Central memory CD4-positive, alpha-beta T cell (primary cell): ENCODE measurements at places on chromosomes 7 and 10.

GRCh38 chr10:70671619-70672164 lies 614 bp upstream of the ADAMTS14 start:
- DNase-seq, result no peak

DNA sequence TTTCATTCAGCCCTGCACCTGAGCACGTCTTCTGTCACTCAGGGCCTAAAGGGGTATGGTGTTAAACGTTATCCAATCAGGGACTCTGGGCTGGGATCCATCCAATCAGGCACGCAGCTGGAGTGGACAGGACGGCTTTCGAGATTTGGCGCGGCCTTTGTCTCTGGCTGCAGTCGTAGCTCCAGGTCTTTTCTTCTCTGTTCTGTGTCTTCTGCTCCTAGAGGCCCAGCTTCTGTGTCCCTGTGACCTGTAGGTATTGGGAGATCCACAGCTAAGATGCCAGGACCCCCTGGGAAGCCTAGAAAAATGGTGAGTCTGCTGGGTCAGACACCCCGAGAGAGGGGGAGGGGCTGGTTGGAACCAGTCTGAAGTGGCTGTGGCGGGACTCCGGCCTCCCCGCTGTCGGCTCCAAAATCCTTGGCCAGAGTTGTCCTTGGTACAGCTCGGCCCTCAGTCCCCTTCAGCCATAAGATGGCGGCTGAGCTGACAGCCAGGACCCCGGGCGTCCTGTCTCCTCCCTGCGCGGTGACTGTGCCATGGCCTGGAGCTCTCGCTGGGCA lies 11.7 kb upstream of the ZNF680 start:
- DNase-seq, result no peak

DNA sequence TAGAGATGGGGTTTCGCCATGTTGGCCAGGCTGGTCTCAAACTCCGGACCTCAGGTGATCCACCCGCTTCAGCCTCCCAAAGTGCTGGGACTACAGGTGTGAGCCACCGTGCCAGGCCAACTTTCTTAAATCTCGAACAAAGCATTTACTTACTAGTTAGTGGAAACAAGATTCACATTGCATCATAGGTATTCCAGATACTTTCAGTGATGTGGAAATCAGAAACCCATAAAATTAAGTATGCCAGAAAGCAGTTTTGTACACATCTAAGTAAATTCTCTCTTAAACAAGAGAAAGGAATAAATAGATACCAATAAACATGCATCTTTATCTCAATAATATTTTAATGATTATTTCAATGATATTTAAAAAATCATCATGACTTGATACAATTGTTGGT lies 75.5 kb downstream of the DGKI start:
- no peak for DNase-seq

GRCh38 chr10:44326474-44327030 lies 58.3 kb downstream of the CXCL12 start:
- no peak for DNase-seq

GRCh38 chr10:5613481-5614154 lies 52.8 kb downstream of the ASB13 start:
- no peak for DNase-seq

GRCh38 chr7:114574384-114574783 lies 159.8 kb downstream of the FOXP2 start:
- DNase-seq, result no peak

DNA sequence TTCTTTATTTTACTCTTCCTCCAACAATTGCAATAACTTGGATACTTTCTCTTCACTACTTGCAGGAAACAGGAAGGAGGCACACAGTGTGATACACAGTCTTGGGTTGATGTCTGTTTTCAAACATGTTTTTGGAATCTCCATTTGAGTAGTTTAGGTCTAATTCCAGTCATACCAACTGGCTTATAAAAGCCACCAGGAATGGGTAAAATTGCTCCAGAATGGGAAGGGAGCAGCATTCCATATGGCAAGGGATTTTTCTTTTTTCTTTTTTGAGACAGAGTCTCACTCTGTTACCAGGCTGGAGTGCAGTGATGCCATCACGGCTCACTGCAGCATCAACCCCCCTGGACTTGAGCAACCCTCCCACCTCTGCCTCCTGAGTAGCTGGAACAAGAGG lies 545.1 kb upstream of the GALNT17 start:
- DNase-seq, result no peak

GRCh38 chr10:95451568-95452524 lies 109.3 kb downstream of the SORBS1 start:
- no peak for DNase-seq

GRCh38 chr7:85529831-85530230 lies 343.0 kb upstream of the SEMA3D start:
- DNase-seq, result no peak

- no peak for DNase-seq
Measured at GRCh38 chr10:35398355-35398754, 62.0 kb downstream of the CCNY start.

GRCh38 chr10:133326745-133327650 lies 9.7 kb downstream of the CALY start:
- DNase-seq, result no peak

GRCh38 chr10:11551916-11552602 lies 59.4 kb downstream of the USP6NL start:
- DNase-seq, result no peak

DNA sequence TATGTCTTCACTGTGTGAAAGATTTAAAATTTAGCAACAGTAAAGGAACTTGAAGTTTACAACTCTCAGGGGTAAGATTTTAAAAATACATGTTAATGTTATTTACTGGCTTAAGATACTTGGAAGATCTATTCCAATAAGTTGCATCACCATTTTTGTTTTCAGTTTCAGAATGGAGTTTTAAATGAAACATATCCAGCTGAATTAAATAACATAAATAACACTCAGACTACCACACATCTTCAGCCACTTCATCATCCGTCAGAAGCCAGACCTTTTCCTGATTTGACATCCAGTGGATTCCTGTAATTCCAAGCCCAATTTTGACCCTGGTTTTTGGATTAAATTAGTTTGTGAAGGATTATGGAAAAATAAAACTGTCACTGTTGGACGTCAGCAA lies 44.3 kb downstream of the AHR start:
- no peak for DNase-seq

- no peak for DNase-seq
Measured at GRCh38 chr7:155340071-155340531, 42.4 kb downstream of the INSIG1 start.

DNA sequence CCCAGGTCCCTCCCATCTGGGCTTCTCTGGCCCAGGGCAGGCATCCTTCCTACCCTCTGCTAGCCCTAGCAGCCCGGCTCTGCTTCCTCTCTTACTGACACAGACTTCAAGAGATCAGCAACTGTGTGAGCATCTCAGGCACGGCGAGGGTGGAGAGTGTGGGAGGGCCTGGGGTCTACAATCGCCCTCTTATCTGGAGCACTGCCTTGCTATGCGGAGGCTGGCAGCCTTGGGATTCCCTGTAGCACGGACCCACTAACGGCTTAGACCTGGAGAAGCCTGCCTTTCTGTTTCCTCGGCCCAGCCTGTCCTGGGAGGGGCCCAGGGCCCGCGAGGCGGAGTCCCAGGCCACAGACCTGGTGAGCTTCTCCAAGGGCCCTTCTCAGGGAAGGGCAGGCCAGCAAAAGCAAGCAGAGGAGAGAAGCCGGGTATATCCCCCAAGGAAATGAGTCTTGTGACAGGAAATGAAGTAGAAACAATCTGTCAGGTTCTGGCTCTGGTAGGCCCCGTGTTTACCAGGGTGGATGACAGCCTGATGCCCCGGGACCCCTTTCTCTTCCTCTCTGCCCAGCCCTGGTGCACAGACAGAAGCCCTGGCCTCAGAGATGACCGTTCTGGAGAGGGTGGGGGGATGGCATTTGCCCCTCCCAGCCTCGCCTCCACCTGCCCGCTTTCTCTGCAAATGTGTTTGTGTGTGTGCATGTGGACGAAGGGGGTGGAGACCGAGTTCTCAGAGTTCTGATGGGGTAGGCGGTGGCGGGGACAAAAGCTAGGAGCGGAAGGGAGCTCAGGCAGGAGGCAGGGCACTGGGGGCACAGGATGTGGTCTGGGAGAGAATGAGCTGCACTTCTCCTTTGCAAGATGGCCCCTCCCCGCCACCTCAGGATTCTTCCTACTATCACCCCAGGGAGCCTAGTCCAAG lies 2.5 kb downstream of the LRCH4 start:
- DNase-seq, result peak; percentile 75

DNA sequence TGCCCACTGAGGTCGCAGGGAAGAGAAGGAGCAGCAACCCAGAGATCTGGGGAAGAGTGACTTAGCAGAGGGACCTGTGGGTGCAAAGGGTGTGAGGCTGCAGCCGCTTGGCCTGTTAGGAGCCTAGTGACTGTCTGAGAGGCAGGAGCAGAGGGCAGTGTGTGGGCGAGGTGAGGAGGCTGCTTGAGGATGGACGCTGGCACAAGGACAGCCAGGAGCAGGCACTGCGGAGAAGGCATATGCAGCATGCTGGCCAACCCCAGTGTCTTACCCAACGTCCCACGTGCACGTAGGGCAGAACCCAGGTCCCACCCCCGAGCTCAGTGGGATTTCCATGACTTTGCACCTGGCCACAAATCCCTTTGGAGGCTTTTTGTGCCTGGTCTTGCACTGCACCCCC lies 54.1 kb downstream of the C10orf105 start:
- DNase-seq, result no peak

GRCh38 chr7:105799006-105799405 lies 77.4 kb downstream of the ATXN7L1 start:
- no peak for DNase-seq

DNA sequence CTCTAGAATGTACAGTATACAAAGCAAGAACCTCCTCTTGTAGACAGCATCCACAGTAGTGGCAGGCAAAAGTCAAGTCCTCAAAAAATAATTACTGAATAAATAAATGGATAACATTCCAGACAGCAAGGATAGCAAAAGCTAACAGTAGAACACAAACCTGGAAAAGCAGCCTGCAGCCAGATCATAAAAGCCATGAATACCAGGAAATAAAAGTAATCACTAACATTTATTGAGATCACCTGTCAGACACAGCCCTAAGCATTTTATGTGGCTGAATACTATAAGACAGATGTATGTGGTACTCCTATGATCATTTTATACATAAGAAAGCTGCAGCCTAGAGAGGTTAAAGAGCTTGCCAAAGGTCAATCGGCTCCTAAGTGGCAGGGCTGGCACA lies 34.0 kb downstream of the CUL2 start:
- no peak for DNase-seq

GRCh38 chr7:43942997-43943396 lies 16.8 kb downstream of the UBE2D4 start:
- no peak for DNase-seq

DNA sequence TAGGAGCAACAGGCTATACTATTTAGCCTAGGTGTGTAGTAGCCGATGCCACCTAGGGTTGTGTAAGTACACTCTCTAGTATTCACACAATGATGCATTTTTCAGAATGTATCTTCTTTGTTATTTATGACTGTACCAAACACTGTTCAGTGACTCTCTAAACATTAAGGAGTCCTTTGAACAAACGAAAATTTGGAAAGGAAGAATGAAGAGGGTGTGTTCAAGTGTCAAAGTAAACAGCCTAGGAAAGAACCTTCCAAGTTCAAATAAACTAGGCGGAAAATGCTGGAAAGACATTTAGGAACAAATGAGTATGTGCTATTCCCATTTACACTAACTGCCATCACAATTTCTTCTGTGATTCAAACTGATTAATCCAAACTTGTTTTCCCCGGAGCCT lies 142.4 kb downstream of the CHCHD3 start:
- no peak for DNase-seq

- peak; percentile 18 for DNase-seq
Measured at GRCh38 chr10:30002426-30003266, 56.7 kb downstream of the JCAD start.

- DNase-seq, result no peak
Measured at GRCh38 chr7:94374231-94374630, 20.5 kb upstream of the COL1A2 start.

DNA sequence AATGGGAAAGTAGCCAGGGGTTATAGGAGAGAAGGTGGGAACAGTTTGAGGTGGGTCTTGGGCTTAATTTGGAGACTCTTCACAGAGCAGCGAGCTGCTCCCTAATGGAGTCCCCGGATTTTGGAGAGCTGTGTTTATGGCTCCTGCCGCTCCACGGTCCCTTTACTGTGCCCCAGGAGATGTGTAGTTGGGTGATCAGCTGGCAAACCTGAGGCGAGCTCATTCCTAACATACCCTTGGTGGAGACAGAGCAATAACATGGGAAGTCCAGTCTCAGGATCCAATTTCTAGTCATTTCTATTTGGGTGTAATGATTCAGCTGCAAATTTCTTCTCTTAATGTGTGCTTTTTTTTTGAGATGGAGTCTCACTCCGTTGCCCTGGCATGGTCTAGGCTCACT lies 1.5 kb downstream of the GARIN1A start:
- no peak for DNase-seq

DNA sequence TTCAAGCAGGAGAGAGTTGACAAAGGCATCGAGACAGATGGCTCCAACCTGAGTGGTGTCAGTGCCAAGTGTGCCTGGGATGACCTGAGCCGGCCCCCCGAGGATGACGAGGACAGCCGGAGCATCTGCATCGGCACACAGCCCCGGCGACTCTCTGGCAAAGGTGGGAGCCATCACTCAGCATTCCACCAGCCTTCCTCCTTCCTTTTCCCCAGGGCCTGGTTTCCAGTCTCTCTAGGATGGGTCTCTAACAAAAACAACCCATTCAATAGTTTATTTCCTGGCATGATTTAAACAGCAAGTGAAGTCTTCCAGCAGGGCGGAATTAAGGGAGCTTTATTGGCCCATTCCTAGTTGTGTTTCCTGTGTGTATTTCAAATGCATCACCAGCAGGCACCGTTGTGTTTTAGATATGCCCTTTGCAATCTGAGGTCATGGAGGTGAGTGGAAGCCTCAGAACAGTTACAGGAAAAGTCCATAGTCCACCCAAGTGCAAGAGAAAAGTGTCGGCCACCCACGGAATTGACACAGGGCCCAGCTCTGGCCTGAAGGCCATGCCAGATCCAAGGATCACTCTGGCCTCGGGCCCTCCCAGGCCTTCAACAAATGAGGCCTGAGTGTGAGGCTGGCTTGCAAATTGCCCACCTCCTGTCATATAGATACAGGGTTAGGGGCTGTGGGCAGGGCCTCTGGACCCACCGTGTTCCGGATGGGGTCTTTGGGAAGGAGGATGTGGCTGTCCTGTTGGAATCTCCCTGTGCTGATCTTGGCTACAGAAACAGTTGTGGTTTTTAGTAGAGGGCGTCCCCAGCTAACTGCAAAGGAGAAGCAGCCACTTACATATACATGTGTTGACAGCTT lies 46.9 kb upstream of the TRIM8 start:
- no peak for DNase-seq

GRCh38 chr7:41149576-41149975 lies 553.3 kb downstream of the INHBA start:
- no peak for DNase-seq

GRCh38 chr10:72260239-72260975 lies 13.3 kb upstream of the DDIT4 start:
- DNase-seq, result peak; percentile 76

GRCh38 chr7:130292682-130293257 lies at the start of gene CPA4:
Gene CPA4, plus strand, starts transcription at chr7:130293161. Its CDS starts 20 bp downstream, at chr7:130293181.
- DNase-seq, result no peak

DNA sequence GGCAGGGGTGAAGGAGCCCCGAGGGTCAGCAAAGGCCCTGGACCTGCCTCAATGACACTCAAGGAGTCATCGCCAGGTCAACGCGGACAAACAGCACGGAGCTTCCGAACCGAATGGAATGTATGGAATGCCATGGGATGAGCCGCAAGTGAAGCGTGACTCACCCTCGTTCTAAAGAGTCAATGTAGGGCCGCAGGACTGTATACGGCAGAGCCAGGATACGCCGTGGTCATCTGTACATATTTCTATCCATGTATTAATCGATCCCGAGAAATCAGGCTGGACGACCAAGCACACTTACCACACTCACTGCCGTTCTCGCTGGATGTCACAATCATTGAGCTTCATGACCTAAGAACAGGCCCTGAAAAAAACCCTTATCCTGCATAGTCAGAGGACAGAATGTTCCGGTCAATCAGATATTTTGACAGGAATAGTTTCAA lies 4.3 kb downstream of the SNX8 start:
- DNase-seq, result no peak
